Endodermal cell (in vitro differentiated cells): ENCODE measurements at places on chromosomes 2 and 18.
A peak's percentile ranks its signal among the peaks of the same experiment; 100 is the strongest.

- no peak for DNase-seq
Observed at GRCh38 chr2:4101936-4102335, 398.6 kb downstream of the DCDC2C start.

DNA sequence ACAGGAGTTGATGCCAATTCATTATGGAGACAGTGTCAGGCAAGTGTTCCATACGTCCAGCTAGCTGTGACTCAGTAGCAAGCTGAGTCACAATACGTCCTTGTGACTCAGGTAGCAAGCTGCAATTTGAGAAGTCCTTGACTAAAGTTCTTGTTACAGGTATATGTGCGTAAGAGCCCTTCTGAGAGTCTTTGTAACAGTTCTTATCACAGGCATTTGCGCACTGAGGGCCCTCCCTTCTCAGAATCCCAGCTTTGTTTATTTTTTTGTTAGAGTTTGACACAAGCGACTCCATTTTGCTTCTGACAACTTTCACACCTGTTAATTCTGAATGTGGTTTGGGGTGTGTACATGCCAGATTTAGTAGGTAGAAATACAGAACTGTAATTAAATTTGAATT lies 20.1 kb upstream of the ACMSD start:
- no peak for DNase-seq

- DNase-seq = no peak
Observed at GRCh38 chr2:117058366-117058765, 756.1 kb upstream of the DDX18 start.

GRCh38 chr2:8132351-8132831 lies 549.5 kb upstream of the ID2 start:
- no peak for DNase-seq

DNA sequence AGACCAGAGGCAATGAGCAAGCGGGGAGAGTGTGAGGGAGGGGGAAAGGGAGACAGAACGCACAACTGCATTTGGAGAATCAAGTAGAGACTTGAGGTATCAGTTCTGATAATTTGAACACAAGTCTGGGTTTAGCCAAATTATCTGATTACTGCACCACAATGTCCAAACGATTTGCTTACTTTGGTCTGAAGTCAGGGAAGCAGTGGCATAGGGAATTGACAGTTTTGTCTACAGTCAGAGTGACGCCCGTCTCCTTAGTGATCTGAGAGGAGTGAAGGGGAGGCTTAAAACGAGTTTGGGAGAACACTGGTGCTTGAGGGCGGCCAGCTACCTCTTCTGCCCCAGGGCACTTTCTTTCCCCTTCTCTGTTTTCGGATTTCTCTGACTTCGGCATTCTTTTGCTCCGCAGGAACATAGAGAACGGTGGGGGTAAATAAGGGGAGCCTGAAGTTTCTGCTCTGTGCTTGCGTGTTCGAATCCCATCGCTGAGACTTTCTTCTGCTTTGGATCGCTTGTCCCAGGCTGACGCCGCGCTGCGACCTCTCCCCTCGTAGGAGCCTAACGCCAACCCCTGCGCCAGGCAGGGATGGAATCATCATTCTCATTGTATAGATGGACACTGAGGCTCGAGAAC lies 2.9 kb upstream of the DLX2 start:
- no peak for DNase-seq

DNA sequence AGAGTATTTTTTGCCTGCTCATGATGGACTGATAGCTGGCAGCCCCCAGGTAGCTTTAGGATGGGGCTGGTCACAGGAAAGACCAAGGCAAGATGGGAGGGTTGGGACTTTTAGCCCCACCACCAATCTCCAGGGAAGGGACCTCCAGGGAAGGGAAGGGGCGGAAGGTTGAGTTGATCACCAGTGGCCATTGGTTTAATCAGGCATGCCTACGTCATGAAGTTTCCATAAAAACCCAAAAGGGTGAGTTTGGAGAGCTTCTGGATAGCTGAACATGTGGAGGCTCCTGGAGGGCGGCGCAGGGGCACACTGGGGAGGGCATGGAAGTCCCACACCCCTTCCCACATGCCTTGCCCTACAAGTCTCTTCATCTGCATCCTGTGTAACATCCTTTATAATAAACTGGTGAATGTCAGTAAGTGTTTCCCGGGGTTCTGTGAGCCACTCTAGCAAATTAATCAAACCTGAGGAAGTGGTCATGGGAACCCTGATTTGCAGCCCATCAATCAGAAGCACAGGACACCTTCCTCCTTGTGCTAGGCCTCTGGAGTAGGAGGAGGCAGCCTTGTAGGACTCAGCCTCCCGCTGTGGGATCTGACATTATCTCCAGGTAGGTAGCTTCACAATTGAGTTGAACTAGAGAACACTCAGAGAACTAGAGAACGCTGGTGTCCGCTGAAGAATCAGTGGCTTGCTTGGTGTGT lies 30.3 kb downstream of the RAB31 start:
- peak; percentile 41 for DNase-seq
